ENCODE measurements at places on chromosomes 3 and 15.

- no peak for DNase-seq
These were observed 22.4 kb downstream of the TJP1 start for GRCh38 chr15:29799859-29800258.

- DNase-seq, result no peak
These were observed 532.1 kb upstream of the SEMA6D start for GRCh38 chr15:47184908-47185801.

DNA sequence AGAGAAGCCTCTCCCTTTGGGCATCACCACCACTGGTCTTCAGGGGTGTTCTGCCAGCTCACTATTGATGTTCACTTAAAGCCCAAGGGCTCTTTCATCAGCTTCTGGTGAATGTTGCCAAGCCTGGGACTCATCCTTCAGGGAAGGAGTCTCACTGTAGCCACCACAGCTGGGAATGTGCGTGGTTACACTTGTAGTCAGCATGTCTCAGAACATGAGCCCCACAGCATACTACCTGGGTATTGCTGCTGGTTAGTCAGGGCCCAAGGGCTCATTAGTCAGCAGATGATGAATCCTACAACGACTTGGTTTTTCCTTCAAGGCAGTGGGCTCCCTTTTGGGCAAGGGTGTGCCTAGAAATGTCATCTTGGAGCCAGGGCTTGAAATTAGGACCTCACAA lies 412.9 kb downstream of the VGLL3 start:
- DNase-seq, result no peak

GRCh38 chr15:48086576-48086975 lies 34.2 kb upstream of the SLC24A5 start:
- DNase-seq, result no peak

- no peak for DNase-seq
These were observed 100.3 kb downstream of the FSIP1 start for GRCh38 chr15:39682366-39682765.

DNA sequence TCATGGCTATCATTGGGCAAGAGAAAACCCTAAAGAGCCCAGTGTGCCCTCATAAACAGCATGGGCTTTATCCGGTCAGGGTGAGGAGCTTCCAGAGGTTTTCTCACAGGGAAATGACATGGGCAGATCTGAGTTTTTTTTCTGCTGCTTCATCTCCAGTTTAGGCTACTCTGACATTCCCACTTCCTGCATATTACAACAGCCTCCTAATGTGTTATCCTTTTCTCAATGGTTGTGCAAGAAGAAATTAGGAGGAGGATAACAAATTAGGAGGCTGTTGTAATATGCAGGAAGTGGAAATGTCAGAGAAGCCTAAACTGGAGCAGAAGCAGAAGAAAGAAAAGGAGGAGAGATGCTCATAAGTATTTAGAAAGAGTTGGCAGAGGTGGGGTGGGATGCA lies 175.6 kb downstream of the MTHFS start:
- no peak for DNase-seq

- DNase-seq, result no peak
These were observed 273.3 kb downstream of the ZNF385D start for GRCh38 chr3:21477541-21478288.

GRCh38 chr15:59792359-59792758 lies 103.2 kb upstream of the BNIP2 start:
- no peak for DNase-seq

GRCh38 chr3:108241721-108242120 lies 19.5 kb upstream of the IFT57 start:
- DNase-seq, result no peak

DNA sequence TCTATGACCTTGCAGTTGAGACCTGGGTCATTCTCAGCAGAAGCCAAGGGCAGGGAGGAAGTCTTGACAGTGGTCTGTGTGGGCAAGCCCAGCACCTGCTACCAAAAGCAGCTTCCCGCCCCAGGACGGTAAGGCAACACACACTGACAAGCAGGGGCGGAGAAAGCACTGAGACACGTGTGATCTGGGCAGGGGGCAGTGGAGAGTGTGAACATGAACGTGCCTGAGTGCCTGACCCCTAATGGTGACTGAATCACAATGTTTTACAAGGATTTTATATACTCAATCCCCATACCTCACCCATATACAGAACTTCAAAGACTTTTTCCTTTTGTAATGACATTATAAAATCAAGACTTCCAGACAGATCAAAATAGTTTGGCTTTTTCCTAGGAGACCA lies 35.2 kb downstream of the ANP32A start:
- no peak for DNase-seq

GRCh38 chr3:45553469-45553974 lies 41.0 kb upstream of the LIMD1 start:
- no peak for DNase-seq
